Activated CD4-positive, CD25-positive, alpha-beta regulatory T cell treated with anti-CD3 and anti-CD28 coated beads, Interleukin-2, amount 50 U/mL, for 24 hours (primary cell): ENCODE measurements at places on chromosomes 5 and 9.

- ATAC-seq, result no peak
These were observed 84.1 kb downstream of the SLIT3 start for GRCh38 chr5:169216866-169217265.

DNA sequence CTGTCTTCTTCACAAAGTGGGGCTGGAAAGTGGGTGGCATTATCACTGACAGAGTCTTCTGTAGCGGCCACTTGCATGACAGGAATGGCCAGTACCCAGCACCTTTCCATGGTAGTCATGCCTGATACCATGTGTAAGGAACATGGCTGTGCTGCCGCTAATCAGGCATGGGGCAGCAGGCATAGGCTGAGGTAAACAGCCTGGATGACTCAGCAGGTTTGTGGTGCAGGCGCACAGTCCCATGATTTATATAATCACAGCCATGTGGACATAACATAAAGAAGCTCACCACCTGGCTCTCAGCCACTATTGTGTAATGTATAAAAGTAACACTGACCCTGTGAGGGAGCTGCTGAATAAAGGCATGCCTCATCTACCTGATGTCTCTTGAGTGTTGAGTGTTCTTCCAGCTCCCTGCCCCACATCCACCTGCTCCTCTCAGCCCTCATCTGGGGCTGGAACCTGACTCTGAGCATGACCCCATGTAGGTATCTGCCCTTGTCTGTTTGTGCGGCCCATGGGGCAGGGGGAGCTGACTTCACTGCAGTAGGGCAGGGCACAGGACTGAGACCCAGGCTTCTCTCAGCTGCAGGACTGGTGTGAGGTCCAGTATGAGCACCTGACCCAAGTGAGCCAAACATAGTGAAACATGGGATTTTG, 13.2 kb upstream of the ICE1 start:
- no peak for ATAC-seq

- no peak for ATAC-seq
These were observed 36.5 kb upstream of the FAT2 start for GRCh38 chr5:151627650-151628049.

- ATAC-seq, result no peak
These were observed 274.1 kb downstream of the NDUFS4 start for GRCh38 chr5:53834500-53834899.

- ATAC-seq, result no peak
These were observed 76.4 kb downstream of the ROR2 start for GRCh38 chr9:91873637-91874051.

DNA sequence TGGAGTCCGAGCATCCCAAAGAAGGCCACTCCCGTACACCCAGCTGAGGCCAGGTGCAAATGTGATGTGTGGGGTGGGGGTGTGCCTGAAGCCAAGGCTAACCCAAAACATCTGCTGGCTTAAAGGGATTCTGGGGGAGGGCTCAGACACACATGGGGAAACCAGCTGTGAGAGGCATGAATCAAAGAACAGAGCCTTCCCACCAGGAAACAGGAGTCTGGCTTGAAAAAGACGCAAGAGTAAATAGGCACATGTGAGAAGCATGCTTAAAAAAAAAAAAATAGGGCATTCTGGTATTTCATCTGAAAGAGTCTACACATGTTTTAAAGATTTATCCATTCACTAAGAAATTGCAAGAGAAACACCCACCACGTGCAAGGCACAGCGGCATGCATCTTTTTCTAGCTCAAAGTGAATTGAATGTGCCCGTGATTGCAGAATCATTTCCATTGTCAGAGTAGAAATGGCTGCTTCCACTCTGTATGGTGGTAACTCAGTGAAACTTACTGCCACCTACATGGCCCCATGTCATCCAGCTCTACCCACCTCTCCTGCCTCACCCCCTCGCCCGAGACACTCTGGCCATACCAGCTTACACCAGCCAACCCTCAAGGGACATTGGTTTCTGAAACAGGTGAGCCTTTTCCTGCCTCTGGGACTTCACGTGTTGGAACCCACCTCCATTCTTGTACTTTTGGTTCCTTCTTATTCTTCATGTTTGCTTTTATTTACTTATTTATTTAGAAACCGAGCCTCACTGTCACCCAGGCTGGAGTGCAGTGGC, 71.5 kb downstream of the SEMA5A start:
- ATAC-seq, result no peak

- no peak for ATAC-seq
These were observed 88.5 kb downstream of the NDFIP1 start for GRCh38 chr5:142197098-142197497.

DNA sequence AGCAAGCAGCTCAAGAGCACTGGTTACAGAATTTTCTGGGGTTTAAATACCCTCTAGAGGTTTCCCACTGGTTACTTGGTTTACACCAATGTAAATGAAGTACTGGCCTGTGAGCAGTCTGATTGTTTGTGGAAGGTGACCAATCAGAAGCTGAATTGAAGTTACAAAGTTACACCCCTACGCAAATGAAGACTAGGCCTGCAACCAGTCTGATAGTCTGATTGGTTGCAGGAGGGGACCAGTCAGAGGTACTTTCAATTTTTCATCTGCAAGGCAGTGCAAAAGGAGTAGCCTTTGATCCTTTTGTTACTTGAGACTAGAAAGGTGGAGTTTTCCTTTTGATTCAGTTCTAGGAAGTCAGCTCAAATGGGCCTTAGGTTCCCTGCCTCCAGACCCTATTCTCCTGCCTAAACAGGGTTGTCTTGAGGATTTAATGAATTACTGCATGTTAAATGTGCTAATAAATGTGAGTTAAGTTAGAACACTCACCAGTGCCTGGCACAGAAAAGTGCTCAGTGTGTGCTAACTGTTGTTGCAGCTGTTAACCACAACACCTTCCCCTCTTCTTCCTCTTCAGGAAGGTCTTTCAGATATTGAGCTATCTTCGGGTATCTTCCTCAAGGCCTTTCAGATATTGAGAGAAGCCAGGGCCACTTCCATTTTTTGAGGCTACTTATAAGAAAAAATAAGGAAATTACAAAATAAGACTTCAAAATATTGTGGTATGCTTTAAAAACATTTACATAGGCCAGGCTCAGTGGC, 32.1 kb upstream of the CLINT1 start:
- no peak for ATAC-seq

DNA sequence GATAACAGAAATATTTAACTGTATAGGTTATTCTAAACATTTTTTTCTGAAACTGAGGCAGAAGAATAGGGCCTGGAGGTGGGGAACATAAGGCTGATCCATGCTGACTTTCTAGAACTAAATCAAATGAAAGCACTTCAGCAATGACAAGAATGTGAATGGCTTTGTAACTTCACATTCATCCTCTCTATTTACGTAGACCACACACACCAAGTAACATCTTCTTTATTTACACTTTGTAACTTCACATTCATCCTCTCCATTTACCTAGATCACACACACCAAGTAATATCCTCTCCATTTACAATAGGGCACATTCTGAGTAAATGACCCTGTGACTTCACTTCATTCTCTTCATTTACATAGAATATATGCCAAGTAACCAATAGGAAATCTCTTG, 251.8 kb upstream of the CDH9 start:
- no peak for ATAC-seq
